Activated CD4-positive, alpha-beta T cell treated with anti-CD3 and anti-CD28 coated beads, Interleukin-2, amount 10 ng/mL, durations not matched to agents 7 days and 5 days (primary cell): ENCODE measurements at places on chromosomes 3 and 15.

GRCh38 chr3:27501759-27502158 lies 17.6 kb upstream of the SLC4A7 start:
- DNase-seq, result no peak

GRCh38 chr3:183106635-183107034 lies 7.3 kb upstream of the MCCC1 start:
- no peak for DNase-seq

DNA sequence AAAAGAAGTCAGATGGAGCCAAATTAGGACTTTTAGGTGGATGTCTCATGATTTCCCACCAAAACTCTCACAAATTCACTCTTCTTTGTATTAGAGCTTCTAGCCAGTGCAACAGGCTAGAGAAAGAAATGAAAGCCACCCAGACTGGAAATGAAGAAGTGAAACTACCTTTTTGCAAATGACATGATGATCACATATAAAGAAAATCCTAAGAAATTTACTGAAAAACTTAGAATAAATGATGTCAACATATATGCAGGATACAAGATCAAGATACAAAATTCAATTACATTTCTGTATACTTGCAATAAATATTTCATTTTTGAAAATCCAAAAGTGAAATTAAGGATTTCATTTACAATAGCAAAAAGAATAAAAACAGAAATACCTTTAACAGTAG lies 110.8 kb downstream of the LRIG1 start:
- no peak for DNase-seq

DNA sequence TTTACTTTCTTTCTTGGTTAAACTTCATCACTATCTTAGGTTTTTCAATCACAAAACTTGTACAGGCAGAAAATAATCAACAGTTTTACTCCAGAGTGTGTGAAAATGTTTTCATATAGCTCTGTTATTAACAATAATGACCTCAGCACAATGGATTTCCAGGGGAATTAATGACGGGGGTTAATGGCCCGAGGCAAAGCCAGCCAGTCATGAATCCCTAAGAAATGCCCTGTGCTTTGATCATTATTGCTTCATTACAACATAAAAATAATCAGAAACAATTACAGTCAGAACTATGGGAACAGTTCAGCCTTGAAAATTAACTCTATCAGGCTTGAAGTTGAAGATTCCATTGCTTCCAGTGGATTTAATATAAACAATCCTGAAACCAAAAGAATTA lies 875.4 kb downstream of the ROBO2 start:
- no peak for DNase-seq

GRCh38 chr15:93250209-93250608 lies 161.2 kb upstream of the RGMA start:
- DNase-seq, result no peak
